ENCODE measurements at places on chromosomes 2 and 18.

GRCh38 chr18:32983721-32984120, 210.9 kb upstream of the KLHL14 start:
- DNase-seq = no peak

DNA sequence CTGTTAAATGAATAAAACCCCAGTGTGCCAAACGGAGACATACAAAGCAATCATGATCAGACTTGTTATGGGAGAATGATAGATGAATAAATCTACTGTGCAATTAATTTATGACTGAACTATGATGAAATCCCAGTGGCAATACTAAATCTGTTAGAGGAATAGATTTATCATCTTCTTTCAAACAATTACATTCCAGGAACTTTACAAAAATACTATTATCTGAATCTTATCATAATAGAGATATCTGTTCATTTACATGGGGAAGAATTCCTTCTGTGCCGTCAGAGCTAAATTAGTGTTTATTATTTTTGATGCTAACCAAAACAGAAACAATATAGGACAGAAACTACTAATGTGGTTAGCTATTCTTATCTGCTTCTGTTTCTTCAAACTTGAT, 208.5 kb downstream of the CAMKMT start:
- DNase-seq = no peak

DNA sequence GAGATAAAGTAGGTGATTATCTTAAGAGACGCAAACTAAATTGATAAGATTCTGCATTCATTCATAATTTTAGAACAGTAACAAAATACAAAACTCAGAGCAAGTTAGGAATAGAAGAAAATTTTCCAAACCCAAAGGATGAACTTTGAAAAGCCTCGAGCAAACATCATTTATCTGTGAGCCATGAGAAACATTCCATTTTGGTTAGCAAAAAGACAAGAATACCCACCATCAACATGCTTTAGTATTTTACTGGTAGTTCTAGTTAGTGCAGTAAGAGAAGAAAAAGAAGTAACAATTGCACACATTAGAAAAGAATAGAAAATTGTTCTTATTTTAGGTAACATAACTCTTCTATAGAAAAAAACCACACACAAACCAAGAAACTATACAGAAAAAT, 291.3 kb upstream of the TCF4 start:
- no peak for DNase-seq

GRCh38 chr2:150847578-150847977, 360.1 kb upstream of the RND3 start:
- DNase-seq = no peak

GRCh38 chr18:57089702-57090101, 57.2 kb upstream of the BOD1L2 start:
- no peak for DNase-seq

GRCh38 chr2:61371027-61371426, 99.9 kb downstream of the USP34 start:
- no peak for DNase-seq

GRCh38 chr2:226524381-226524843, 275.2 kb downstream of the IRS1 start:
- DNase-seq = no peak

DNA sequence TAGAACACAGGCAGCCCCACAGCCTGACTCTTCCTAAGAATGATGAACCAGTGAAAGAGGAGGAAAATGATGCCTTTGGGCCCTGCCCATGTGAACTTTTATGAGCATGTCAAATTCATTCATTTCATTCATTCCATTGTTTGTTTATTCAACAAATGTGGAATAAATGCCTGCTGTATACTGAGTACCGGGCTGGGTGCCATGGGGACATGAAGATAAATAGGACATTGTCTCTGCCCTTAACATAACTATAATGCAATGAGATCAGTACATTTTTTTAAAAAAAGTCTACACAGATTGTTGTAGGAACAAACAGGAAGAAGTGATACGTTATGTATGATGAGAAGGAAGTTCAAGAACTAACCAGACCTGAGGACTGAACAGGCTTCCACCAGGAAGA, 14.7 kb downstream of the MREG start:
- no peak for DNase-seq

DNA sequence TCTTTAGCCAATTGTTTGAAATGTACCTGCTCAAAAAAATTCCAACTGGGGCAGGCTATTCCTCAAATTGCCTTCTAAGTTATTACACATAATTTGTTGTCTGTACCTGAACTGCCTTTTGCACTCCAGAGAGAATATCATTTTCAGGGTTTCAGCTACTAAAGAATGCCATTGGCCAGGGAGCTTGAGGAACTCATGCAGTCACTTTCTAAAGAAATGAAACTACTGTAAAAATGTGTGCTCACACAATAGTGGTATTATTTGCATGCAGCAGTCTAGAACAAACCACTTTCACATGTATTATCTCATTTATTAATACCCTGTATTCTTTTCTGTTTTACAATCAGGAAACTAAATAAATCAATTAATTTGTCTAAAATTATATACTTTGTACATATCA, 152.2 kb downstream of the PID1 start:
- DNase-seq = no peak
